DMS 273 treated with DMSO at 0.1 percent for 48 hours (cell line): ENCODE measurements at places on chromosomes 2 and 18.

- no peak for DNase-seq
These were observed 186.0 kb upstream of the RAB6C start for GRCh38 chr2:129793431-129793902.

DNA sequence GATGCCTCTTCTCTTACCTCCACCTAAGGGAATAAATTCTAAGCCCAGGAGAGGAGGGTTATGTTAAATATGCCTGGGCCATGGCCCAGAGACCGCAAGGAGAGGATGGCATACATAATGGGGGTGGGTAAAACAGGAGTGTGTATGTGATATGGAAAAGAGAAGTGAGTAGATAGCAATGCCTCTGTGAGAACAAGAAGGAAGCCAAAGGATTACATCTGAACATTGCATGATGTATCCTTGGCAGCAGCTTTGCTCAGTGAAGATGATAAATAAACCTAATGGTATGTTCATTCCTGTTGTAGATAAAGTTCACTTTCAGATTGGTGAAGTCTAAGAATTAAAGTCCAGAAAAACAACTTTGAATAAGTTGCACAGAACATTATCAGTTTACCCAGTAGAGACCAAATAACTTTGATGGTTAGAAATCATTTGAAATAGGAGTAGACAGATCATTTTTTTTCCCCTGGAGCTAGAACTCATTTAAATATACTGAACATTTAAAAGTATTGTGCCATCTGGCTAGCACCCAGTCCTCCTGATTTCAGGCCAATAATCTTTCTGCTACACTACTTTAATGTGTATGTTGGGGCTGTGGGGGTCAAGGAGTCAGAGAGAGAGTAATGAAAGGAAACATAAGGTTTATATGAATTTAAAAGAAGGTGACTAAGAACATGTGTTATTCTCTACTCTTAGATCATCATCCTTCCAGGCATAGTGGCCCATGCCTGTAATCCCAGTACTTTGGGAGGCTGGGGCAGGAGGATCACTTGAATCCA is 231.7 kb downstream of the PARD3B start:
- peak; percentile 16 for DNase-seq

DNA sequence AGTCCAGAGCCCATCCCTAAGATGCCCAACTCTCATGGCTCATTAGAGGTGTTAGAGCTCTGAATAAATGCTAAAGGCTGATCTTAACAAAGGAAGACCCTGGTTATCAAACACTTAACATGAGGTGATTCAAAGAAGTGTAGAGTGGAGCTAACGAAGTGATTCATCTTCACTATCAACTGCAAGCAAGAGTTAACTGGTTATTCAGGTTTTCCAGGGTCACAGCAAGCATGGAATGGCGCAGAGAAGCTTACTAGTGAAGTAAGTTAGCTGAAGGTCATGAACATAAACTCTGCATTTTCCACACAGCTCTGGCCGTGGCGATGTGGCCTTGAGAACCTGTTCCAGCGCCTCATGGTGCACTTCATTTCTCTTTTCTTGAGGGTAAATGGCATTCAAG is 17.0 kb downstream of the RND3 start:
- DNase-seq, result no peak

- no peak for DNase-seq
These were observed 460.1 kb downstream of the NR4A2 start for GRCh38 chr2:155872396-155872795.

- DNase-seq, result no peak
These were observed 11.3 kb upstream of the DPP4 start for GRCh38 chr2:162085090-162085891.
